Activated CD4-positive, alpha-beta T cell treated with anti-CD3 and anti-CD28 coated beads, Interleukin-2, Interleukin-6, amounts not matched to agents 100 ng/mL and 50 ng/mL, durations not matched to agents 16 hours and 8 hours (primary cell): ENCODE measurements at places on chromosomes 5 and 9.

DNA sequence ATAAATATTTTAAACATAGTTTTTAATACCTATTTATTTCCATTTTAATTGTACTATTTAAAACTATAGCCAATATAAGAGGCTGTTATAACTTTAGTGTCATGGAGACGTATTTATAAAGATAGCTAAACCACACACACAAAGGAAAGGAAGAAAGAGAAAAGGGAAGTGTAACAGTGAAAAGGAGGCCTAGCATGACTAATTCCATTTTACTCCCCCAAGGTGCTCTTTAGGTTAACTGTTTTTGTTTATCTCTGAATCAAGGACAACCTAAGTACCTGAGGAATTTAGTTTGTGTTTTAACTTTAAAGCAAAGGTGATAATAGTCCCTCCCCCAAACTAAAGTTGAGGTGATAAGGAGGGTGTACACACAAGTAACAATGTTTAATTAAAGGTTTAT, 1188.9 kb upstream of the C9orf72 start:
- no peak for DNase-seq

DNA sequence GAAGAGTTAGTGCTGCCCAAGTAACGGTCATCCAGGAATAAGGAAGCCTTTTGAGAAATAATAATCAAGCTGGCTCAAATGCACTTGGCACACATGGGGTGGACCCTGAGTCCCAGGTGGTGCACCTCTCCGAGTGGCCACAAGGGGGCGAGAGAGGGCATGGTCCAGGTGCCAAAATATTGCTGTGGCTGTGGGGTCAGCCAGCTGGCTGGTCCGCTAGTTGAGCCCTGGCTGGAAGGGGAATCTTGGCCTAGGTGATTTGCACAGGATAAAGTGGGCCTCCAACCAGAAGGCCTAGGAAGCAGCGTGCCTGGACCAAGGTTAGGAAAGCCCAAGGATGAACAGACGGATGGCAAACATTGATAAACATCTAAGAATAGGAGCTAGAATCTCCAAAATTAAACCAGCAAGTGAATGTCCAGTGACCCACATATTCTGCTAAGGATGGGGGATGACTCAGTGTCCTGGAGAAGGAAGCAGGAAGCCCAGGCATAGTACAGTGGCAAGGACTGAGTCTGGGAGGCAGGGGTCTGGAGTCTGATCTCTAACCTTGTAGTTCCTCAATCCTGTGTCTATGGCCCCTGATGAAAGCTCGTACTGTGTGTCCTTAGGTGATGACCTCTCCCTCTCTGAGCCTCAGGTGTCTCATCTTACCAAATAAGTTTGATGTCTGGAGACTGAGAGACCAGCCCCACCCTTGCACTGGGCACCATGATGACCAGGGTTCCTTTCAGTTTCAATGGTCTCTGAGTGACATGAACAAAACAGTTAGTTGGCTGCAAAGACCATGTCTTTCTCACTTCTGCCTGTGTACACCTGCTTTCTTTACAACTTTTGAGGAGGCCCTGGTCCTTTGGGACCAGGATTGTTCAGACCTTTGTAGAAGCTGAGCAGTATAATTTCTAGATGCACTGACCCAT, 19.2 kb upstream of the SHB start:
- peak; percentile 78 for DNase-seq

DNA sequence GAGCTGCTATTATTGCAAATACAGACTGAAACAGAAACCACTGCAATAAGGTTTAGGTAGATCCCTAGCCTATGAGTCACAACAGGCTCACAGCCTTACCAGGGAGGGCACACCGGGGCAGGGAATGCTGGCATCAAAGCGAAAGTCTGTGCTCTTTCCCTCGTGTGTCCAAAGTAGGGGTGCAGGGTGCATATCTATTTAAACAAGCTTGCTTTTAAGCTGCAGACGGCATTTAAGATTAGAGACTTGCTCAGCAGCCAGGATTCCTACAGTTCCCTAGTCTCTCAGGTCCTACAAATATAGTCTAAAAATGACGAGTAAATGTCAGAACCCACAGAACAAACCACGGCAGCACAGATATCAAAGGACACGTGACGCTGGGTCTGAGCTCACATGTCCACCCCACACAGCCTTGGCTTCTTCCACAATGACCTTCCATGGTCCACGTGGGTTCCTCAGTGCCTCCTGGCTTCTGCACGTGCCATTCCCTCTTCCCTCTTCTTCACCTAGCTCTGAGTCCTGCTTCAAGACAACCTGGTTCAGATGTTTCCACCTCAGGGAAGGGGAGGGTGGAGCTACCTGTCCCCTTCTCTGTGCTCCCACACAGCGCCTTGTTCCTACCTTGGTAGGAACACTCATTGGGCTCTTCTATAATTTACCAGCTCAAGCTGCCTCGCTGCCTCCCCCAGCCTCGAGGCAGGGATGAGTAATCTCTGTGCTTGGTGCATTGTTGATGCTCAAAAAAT, 193.2 kb downstream of the MAPKAP1 start:
- peak; percentile 75 for DNase-seq

GRCh38 chr5:109451146-109451545, 41.4 kb upstream of the PJA2 start:
- DNase-seq = no peak

DNA sequence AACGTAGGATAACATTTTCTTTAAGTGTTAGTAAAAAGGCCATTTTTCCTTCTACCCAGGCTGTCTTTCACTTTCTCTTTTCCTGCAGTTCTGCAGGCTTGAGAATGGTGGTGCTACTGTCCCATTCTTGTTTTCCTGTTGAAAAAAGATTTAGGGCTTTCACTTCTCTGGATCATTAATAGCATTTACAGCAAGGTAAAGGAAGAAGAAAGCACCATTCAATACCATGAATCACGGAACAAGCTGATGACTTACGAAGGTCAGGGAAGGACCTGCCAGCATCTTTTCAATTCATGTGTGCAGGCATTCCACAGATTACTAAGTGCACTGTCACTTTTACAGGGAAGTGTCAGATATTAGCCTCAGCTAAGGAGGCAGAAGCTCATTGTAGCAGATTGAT, 292.8 kb downstream of the YTHDC2 start:
- no peak for DNase-seq

GRCh38 chr9:27162045-27162444, 53.0 kb downstream of the TEK start:
- no peak for DNase-seq

- no peak for DNase-seq
Observed at GRCh38 chr5:177980743-177981151, 15.3 kb downstream of the PROP1 start.

GRCh38 chr9:19416143-19416542, 7.3 kb downstream of the ACER2 start:
- DNase-seq = no peak

DNA sequence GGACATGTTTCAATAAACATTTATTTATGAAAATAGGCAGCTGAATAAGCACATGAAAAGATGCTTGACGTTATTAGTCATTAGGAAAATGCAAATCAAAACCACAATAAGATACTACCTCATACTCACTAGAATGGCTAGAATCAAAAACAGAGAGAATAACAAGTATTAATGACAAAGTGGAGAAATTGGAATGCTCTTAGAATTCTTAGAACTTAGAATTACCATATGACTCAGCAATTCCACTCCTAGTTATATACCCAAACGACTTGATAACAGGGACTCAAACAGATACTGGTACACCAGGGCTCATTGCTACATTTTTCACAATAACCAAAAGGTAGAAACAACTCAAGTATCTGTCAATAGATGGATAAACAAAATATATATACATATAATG, 15.1 kb upstream of the TRIM36 start:
- no peak for DNase-seq

DNA sequence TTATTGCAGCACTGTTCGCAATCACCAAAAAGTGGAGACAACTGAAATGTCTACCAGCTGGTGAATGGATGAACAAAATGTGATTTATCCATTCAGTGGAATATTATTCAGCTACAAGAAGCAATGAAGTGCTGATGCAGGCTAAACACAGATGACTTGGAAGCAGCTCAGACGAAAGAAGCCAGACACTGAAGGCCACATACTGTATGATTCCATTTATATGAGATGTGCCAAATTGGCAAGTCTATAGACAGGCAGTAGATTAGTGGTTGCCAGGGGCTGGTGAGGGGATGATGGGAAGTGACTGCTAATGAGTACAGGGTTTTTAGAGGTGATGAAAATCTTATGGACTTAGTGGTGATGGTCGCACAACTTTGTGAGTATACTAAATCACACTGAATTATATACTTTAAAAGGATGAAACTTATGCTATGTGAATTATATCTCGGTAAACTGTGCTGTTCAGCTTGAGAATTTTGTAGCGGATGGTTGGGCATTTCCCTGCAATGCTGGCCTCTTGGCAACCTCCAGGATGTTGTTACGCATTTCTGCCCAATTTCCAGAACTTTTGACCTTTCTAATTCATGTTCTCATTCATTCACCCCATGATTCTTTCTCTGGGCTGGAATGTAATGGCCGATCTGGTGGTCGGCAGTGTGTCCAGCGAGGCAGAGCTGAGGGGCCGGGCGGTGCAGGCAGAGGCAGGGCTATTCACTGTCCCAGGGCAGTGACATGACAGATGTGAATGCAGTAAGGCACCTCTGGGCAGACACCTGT, 22.0 kb upstream of the WNK2 start:
- no peak for DNase-seq

DNA sequence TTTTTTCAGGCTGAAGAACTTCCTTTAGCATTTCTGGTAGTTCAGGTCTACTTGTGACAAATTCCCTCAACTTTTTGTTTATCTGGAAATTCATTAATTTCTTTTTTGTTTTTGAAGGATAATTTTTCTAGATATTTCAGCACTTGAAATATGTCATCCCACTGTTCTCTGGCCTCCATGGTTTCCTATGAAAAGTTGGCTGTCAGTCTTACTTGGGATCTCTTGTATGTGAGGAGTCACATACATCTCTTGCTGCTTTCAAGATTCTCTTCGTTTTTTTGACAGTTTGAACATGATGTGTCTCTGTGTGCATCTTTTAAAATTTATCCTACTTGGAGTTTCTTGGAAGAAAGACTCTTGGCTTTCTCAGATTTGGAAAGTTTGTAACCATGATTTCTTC, 79.5 kb downstream of the RIC1 start:
- no peak for DNase-seq

- no peak for DNase-seq
Observed at GRCh38 chr9:125878164-125878631, 131.0 kb downstream of the PBX3 start.

DNA sequence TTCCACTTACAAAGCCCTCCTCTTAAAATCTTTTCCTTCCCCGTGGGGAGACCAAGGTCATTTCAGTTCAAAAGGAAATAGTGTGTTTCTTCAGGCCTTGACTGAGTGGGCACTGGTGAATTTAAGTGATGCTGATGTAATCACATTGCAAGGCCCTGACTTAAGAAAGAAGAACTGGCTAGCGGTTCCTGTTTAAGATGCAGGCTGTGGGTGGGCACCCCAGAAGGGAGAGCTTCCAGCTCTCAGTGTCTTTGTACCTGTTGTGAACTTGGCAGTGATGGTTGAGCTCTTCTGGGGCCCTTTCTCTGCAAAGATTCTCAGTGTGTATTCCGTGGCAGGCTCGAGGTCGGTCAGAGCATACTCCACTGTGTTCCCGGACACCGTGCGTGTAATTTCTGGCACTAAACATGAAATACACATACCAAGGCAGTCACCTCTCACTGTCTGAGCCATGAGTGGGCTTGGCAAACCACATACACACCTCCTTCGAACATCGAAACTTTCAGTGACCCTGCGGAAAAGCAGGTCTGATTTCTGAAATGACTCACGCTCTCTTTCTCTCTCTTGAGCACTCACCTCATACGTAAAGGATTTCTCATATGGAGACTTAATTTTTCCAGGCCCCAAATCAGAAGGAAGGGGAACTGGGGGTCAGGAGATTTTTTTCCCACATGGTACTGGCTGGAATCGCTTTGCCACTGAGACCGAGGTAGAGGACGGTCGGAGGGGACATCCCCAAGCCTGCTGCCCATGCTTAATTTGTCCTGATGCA, 81.9 kb downstream of the TNC start:
- peak; percentile 78 for DNase-seq

DNA sequence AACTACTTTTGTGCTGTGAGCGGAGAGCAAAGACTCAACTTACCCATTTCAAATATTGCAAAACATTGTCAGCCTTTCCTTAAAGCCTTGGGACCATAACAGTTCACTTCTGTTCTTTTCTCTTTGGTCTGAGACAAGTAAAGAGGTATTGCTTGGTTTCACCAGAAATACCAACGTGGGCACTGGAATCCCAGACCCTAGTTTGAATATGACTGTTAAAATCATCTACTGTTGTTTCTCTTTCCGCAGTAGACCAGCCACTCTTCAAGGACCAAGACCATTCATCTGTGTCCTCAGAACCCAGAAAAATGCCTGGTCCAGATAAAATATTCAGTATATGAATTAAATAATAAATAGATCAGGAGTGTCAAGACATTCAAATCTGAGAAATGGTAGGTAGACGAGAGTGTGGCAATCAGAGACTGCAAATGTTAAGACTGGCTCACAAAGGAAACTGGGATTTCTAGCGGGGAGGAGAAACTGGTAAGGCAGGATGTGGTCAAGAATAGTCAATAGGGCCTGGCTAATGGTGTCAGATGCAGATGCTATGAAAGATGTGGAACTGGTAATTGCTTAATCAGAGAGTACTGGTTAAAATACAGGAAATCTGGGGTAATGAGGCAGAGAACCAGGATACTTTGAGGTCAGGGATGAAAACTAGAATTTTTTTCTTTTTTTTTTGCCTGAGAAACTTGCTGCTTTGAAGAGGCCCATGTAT, 82.1 kb upstream of the IL33 start:
- DNase-seq = peak; percentile 41

DNA sequence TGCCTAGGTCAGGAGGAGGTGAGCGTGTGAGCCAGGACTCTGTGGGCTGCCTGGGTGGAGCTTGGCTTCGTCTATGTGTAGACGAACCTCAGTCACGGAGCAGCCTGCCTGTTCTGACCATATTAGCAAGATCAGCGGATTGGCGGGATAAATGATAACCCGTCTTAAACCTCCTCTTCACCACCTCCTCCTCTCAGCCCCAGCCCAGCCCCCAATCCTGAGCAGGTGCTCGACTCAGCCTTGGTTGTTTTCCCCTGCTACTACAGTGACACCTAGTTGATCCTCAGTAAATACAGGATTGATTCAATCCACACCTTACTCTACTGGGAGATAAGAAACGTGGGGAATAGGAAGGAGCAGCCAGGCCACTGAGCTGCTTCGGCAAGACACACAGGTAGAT, 286.1 kb downstream of the IRX2 start:
- no peak for DNase-seq

- no peak for DNase-seq
Observed at GRCh38 chr5:139579-140442, 47.8 kb downstream of the PLEKHG4B start.

GRCh38 chr5:7978114-7978513, 109.2 kb downstream of the MTRR start:
- no peak for DNase-seq

- DNase-seq = peak; percentile 69
Observed at GRCh38 chr5:14685757-14686156, 21.2 kb downstream of the OTULIN start.

GRCh38 chr9:130662099-130662969, 2.1 kb upstream of the PRDM12 start:
- no peak for DNase-seq

- DNase-seq = no peak
Observed at GRCh38 chr5:34604119-34604675, 51.9 kb upstream of the RAI14 start.
